ENCODE measurements at places on chromosomes 2 and 18. TPM values are rescaled to one million over a fixed set of nuclear protein-coding genes. Genes with fewer than 3 reads are reported as not detected.

SCN9A gene
- polyA plus RNA-seq = not detected

DSC3 gene
- polyA plus RNA-seq = not detected

CD8B2 gene
- polyA plus RNA-seq = not detected

DNA sequence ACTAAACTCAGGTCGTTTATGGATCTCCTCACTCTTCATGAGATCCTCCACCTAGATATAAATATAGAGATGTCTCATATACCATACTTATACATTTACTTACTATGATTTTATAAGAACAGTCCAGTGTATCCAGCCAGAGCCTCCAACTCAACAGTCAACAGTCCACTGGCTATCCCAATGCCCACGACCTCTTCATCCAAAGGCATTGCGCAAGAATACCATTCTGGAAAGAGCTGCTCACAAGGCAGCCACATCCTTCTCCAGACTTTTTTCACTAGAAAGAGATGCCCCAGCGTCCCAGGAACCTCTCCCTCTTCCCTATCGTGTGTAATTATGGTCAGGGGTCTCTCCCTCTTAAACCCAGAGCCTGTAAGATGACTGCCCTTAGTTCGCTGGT is 448.8 kb downstream of the LRATD1 start:
- H3K27ac ChIP-seq = no peak overlapping the region
- no peaks in the 10 kb centered on the region for H3K36me3 ChIP-seq
- no peaks in the 10 kb centered on the region for H3K27me3 ChIP-seq
- no peak overlapping the region for H3K4me3 ChIP-seq

DNA sequence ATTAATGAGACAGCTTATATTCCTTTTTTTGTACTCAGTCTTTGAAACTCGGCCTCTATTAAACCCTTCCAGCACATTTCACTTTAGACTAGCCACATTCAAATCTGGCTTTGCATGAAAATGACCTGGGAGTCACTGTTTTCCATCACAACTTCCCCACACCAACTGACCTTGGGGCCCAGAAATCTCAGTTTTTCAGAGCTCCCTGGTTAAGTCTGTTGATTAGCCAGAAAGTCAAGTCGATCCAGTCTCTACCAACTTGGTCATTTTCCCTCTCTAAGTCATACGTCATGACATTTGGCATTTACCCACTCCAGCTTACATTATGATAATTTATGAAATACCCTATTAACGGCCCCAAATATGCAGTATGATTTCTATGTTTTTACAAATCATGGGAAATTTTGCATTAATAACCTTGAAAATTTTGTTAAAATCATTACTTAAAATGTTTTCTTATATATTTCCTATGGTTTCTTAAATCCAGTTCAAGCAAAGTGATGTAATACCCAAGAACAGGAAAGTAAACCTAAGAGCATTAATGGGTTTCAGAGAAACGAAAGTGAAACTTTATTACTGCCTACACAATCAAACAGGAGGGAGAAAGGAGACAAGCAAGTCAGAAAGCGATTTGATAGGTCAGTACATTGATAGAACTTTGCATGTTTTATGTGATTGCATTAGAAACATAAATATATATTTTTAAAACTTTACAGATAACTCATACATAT is 77.1 kb downstream of the SPATS2L start:
- peak; percentile 4 for DNase-seq
- H3K4me1 ChIP-seq = peaks cover 5% of the 10 kb centered on the region
- no peak overlapping the region for H3K27ac ChIP-seq
- no peak overlapping the region for H3K4me3 ChIP-seq

DNA sequence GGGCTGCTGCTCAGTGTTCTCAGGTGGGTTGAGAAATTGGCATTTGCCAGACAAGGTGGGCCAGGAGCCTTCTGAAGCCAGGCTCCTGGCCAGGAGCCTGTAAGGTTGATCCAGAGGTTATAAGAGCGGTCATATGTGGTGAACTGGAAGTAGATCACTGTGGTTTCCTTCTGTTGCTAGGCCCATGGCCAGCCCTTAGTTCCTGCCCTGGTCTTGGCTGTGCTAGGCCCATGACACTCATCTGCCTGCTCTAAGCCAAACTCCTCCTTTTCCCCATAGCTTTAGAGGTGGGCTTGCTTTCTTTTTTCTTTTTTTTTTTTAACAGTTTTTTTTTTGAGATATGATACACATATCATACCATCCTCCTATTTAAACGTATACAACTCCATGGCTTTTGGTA is 5.0 kb upstream of the MGAT5 start:
- H3K27ac ChIP-seq = peak overlapping the region; percentile 9
- H3K27me3 ChIP-seq = no peaks in the 10 kb centered on the region
- no peak for DNase-seq
- no peak overlapping the region for H3K4me3 ChIP-seq
- no peaks in the 10 kb centered on the region for H3K36me3 ChIP-seq

DNA sequence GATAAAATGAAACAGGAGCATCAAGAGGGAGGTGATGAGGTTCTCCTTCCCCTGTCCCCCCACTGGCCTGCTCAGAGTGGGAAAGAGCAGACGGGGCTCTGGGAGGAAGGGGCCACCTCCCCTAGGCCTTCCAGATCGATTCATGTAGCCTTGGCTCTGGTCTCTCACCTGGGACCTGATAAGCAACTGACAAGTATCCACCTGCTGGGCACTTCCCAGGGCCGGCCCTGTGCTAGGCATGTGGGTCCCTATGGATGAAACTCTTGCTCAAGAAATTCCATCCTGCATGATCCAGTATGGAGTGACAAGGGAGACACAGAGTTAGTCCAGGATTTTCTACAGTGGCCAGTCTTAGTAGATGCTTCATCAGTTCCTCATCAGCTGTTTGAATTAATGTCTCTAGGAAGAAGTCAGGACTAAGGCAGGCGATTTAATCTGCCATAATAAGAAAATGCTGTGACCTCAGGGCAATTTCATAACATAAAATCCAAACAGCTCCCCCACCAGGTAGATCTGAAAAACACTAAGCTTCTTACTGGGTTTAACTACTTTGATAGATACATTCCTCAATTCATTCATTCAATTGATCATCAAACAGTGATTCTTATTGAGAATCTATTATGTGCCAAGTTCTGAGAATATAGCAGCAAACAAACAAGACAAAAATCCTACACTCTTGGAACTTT is 44.7 kb upstream of the ZFP36L2 start:
- H3K27ac ChIP-seq = peak overlapping the region; percentile 17
- peaks cover 35% of the 10 kb centered on the region for H3K36me3 ChIP-seq
- no peaks in the 10 kb centered on the region for H3K27me3 ChIP-seq

DNA sequence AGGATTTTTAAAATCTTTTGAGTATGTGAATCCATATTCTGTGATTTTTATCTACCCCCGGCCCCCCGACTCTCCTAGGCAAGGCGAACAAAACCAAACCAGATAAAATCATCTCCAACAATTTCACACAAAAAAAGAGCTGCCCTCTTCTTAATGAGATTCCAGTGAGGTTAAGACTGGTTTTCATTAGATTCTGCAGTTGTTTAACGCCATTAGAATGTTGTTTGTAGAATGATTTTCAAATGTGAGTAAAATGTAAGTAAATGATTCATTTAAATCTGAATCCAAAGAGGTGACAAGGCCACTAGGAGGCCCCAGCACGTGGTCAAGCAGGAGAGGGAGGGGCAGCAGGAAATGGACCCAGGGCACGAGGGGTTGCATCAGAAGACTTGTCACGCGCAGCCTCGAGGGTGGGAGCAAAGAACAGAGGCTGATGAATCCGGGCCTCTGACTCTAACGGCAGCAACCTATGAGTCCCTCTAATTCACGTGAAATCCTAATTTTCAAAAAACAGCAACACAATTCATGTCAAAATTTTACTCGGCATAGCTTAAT is 24.3 kb upstream of the KLHL29 start:
- H3K27me3 ChIP-seq = peaks cover 43% of the 10 kb centered on the region
- no peak for DNase-seq
- H3K4me3 ChIP-seq = no peak overlapping the region
- H3K4me1 ChIP-seq = no peaks in the 10 kb centered on the region

GRCh38 chr18:49250816-49251388 is 209.5 kb downstream of the DYM start:
- H3K27ac ChIP-seq = no peak overlapping the region
- no peaks in the 10 kb centered on the region for H3K4me1 ChIP-seq
- no peak for DNase-seq
- peaks cover 29% of the 10 kb centered on the region for H3K36me3 ChIP-seq

- no peaks in the 10 kb centered on the region for H3K27me3 ChIP-seq
- H3K36me3 ChIP-seq = no peaks in the 10 kb centered on the region
- no peaks in the 10 kb centered on the region for H3K4me1 ChIP-seq
These were observed 92.7 kb upstream of the PARD3B start for GRCh38 chr2:204452464-204453023.

DNA sequence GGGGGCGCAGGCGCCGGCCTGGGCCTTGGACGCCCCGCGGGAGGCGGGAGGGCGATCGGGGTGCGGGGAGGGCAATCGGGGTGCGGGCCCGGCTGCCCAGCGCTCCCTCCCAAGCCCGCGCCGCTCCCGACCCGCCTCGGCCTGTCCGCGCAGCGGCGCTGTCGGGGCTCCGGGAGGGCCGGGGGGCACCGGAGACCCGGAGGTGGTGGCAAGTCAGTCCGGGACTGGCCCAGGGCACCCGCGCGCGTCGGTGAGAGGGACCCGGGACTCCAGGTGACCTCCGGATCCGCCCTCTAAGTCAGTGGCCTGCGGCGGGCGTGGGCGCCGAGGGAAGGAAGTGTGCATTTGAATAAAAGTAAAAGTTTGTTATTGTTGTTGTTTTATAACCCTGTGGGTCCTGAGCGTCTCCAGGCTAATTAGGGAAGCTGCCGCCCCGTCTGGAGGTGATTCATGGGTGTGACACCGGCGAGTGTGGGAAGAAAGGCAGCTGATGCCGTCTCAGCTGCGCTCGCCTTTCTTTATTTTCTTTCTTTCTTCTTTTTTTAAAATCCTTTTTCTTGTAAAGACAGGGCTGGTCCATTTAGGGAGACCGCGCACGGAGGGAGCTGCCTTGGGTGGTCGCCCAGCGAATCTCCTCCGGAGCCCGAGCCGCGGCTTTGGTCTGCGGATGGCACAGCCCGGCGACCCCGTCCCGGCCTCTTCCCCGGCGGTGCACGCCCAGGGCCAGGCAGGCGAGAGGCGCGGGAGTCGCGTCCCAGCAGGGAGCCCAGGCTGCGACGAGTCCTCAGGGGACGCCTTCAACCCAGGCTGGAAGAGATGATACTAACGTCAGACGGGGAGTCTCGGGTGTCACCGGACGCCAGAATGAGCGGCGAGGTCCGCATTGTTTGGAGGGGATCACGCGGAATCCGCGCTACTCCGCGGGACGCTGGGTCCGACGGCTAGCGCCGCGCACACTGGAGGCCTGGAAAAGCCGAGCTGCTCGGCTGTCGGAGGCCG is 627 bp upstream of the CRACDL start:
- no peak overlapping the region for H3K27ac ChIP-seq
- H3K36me3 ChIP-seq = no peaks in the 10 kb centered on the region
- H3K4me3 ChIP-seq = peak overlapping the region; percentile 66
- H3K27me3 ChIP-seq = peaks cover 69% of the 10 kb centered on the region

DNA sequence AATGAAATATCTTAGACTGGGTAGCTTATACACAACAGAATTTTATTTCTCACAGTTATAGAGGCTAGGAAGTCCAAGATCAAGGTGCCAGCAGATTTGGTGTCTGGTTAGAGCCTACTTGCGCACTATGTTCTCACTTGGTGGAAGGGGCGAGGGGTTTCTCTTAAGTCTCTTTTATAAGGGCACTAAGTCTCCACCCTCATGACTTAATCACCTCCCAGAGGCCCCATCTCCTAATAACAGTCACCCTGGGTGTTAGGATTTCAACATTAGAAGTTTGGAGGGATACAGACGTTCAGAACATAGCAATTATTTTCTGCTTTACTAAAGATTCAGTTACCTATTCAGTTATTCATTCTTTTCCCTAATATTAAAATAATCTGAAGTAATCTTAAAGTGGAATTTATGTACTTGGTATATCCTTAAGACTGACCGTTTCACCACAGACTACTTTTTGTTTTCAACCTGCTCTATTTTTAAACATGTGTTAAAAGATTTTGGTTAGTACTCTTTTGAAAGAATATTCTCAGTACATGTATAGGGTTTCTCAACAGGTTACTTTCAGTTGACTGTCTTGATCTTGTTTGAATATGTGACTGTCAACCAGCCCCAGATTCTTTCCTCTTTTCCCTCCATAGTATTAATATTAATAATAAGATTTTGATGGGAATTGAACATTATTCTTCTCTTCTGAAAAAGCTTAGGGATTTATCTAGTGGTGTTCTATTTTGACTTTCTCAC is 130.0 kb downstream of the TAF4B start:
- no peaks in the 10 kb centered on the region for H3K4me1 ChIP-seq
- H3K27me3 ChIP-seq = no peaks in the 10 kb centered on the region
- no peak for DNase-seq

Data from naive B cell (primary cell).